Stimulated activated CD4-positive, alpha-beta T cell treated with anti-CD3 and anti-CD28 coated beads, TNF-alpha, amount 100 ng/mL, for 1 hour (primary cell): ENCODE measurements at places on chromosomes 1 and 21.

DNA sequence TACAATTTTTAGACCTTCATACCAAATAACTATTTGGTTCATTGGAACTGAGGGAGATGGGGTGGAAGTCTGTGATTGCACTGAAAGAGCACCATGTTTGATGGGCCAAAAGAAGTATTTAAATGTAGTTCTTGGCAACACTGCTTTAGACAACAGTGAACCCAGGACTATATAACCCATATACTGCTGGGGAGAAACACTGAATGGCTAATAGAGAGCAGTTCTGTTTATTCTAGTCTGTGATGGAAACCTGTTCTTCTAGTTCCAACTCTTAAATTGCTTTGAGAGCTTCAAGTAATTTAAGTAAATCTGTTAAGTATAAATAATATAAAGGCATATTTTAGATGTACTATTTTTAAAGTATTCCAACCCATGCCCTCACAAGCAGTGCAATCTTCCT lies 96.3 kb downstream of the NIBAN1 start:
- DNase-seq, result no peak

- DNase-seq, result no peak
Observed at GRCh38 chr1:212141404-212141803, 105.9 kb downstream of the DTL start.

- no peak for DNase-seq
Observed at GRCh38 chr1:34743775-34744174, 11.1 kb upstream of the GJB5 start.

DNA sequence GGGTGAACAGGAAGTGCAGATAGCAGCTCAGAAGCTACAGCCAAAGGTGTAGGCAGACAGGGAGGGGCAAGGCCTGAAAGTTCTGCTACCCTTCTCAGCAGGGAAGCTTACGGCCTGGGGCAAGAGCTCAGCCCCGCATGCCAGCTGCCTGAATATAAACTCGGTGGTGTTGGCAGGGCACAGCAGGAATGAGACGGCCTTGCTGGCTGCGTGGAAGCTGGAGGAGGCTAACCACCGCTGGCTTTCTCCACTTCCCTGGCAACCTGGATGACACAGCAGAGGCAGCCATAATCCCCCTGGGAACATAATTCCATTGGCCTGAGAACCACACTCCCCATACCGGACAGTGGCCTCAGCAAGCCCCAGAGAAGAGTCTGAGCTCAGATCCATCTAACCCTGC lies 81.9 kb upstream of the PRRC2C start:
- DNase-seq, result no peak

GRCh38 chr1:143611159-143611558 lies 360.6 kb downstream of the FAM72C start:
- no peak for DNase-seq

GRCh38 chr1:182662121-182662890 lies 22.1 kb downstream of the RGS8 start:
- no peak for DNase-seq

DNA sequence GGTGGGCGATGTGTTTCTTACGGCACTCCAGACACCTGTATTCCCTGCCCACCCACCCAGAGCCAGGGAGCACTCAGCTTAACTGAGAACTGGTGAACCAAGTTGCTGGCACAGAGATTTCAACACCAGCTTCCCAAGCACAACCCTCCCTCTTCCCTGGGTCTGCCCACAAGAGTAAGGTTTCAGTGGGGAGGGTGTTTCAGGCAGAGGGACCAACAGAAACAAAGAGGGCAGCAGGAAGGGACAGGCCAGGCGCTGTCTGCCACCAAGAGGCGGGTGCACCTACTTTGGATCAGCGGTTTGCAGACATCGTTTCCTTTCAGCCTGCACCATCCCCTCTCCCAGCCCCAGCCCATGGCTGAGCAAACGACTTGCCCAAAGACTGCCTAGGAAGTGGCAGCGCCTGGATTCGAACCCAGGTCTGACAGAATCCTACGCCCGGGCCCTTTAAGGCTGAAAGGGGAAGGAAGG lies 21.9 kb upstream of the ALDH4A1 start:
- no peak for DNase-seq

- no peak for DNase-seq
Observed at GRCh38 chr1:6630027-6630426, 5.4 kb downstream of the THAP3 start.

DNA sequence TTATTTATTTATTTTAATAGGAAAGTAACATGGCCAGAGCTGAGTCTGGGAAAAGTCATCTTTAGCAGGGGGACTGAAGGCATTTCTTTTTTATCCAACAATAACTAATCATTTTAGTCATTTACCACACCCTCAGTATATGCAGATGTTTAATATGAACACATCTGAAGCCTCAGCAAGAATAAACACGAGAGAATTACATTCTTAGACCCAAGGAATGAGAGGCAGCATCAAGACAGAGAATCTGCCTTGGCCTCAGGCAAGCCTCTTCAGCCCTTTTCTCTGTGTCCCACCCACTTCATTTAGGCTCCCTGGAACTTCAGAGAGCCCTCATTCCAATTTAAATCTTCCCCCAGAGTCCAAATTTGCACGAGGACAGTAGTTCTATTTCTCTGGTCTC lies 17.0 kb upstream of the IGSF3 start:
- DNase-seq, result no peak

DNA sequence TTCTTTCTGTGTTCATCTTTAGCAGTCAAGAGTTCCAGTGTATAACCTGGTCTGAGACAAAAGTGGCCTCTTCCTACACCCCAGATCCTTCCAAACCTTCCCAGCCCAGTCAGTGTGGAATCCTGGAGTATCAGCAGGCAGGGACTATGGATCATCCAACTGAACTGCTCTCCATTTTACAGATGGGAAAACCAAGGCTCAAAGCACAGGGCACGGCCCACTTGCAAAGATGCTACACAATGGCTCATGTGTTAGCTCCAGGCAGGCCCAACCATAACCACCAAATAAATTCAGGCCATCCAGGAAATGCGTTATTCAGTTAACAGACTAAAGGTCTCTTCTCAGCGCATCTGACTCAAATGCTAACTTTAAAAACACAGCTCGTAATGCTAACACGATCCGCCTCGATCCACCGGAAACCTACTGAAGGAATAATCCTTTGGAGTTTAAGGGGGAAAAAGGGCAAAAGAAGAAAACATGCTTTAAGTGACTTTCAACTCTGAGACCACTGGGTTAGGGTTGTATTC lies 7.1 kb downstream of the GLIS1 start:
- DNase-seq, result no peak

DNA sequence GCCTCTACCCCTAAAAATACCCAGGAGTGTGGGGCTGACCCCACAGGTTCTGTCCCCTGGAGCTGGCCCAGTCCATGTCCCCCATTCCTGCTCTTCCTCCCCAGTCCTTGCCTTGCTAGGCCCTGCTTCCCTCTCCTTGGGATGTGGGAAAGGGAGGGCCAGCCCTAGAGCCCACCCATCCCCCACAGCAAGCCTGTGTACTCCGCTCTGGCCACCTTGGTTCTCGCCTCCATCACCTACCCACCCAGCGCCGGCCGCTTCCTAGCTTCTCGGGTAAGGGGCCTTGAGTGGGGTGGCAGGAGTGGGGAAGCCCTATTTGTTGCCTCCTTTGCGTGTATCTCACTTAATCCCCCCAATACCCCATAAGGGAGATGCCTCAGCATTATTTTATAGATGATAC lies 6.7 kb downstream of the CLCNKB start:
- no peak for DNase-seq

DNA sequence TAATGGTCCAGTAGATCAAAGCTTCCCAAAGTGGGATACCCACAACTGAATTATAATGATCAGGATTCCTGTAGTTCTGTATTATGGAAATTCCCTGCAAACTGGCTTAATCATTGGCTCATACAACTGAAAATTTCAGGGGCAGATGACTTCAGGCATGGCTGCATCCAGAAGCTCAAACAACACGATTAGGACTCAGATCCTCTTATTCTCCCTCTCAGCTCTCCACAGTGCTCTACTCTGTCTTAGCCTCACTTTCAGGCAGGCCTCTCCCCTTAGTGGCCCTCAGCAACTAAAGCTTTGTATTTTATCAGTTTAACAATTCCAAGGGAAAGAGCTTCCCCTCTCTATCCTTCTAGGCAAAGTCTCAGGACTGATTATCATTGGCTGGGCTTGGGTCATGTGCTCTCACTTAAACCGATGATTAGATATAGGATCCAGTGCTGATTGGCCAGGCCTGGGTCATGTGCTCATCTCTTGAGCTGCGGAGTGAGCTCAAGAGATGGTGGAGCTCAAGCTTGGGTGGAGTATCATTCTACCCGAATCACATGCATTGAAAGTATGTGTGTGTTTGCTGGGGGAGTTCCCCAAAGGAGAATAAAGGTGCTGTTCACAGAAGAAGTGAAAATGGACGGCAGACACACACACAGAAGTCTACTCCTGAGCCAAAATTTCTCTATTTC lies 57.9 kb upstream of the RUNX3 start:
- DNase-seq, result no peak

GRCh38 chr21:39066829-39067780 lies 116.1 kb downstream of the PSMG1 start:
- DNase-seq, result no peak

DNA sequence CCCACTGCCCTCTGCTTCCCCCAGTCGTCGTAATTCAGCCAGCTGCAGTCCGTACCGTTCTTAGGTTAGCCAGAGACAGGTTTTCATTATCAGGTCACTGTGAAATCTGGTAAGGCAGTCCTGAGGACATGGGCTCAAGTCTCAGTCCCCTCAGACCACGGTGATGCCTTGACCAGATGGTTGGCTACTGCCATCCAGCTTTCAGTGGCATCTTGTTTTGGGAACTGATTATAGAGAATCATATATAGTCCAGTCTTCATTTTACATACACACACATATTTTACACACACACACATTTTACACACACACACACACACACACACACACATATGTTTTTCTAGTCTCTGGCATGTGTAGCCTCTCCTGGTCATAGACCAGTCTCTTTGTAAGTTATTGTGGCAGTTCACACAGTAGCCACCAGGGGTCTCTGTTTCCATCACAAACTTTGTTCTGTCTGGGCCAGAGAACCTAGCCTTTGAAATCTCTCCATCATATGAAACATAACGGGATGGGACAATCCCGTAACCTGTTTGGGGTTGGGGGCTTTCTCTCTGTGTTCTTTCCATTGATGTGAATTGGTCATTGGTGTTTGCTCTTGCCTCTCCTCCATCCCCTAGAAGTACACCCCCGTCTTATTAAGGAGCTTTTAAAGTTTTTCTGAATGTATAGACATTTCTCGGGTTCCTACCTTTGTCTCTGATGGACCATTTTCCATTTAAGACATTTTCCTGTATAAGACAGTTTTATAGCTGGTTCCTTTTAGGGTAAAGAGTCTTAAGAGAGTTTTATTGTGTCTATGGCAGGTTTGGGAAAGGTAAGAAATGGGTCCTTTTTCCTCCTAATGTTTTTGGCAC lies 8.4 kb upstream of the IKBKE start:
- DNase-seq, result peak; percentile 57

DNA sequence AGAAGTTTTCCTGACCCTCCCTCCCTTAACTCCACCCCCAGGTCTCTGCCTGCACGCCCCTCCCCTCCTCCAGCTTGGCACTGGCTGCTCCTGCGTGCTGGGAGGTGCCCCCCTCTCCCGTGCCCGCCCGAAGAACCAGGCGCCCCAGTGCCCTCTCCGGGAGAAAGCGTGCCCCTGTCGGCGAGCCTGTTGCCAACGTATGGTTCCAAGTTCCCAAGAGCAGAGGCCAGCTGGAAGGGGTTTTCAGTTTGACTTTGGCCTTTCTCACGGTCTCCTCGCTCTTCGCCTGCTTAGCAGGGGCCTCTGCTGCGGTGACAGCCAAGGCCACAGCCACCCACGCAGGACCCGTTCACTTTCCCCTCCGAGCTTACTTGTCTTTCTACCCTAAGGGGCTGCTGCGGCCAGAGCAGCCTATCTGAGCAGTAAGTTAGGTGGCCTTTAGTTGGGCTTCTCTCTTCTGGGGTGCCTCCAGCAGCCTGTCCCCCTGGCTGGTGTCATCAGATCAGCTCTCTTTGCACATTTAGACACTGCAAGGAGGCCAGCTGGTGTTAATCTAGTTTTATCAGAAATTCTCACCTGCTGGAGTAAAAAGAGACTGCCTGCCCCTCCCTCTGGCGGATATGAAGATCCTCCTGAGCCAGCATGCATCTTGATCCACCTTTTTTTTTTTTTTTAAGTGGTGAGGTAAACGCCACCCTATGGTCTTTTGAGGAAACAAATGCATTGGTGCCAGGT lies 1.5 kb downstream of the STUM start:
- no peak for DNase-seq

GRCh38 chr1:118963456-118964430 lies 24.4 kb downstream of the TBX15 start:
- no peak for DNase-seq

- DNase-seq, result peak; percentile 57
Observed at GRCh38 chr1:1040004-1040991, 20.4 kb downstream of the AGRN start.

DNA sequence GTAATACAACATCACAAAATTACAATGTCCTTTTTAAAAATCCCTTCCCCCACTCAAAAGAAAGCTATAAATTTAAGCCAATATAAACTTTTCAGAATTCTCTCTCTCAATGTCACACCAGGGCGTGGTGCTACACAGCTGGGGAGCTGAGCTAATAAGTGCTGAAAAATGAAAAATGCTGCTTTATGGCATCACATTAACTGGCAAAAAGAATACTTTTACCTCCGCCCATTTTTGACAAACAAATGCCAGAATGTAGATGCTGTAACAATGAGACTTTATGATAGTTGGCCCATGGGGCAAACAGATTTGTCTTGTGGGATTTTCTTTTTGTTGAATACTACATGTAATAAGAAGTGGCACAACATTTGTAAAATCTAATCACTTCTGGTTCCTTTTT lies 12.7 kb upstream of the LYPLAL1 start:
- no peak for DNase-seq

- DNase-seq, result no peak
Observed at GRCh38 chr1:176829261-176829660, 335.3 kb downstream of the ASTN1 start.

- no peak for DNase-seq
Observed at GRCh38 chr1:116679828-116680628, 12.5 kb upstream of the IGSF3 start.

GRCh38 chr1:28326515-28326914 lies 2.3 kb upstream of the MED18 start:
- DNase-seq, result no peak

DNA sequence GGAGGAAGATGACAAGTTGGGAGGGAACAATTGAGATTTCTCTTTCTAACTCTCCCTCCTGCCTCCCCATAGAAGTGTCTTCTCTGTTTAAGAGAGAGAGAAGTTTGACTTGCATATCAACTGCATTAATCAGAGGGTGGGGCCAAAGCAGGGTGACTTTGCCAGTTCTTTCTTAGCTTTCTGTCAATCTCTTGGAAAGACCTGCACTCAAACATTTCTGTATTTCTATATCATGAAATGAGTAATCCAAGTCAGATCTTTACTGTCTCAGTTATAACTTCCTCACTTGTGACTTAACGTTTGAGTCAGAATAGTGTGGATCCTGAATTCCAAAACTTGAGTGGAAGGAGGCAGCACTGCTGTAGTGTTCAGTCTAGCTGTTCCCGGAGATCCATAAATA lies 180.8 kb upstream of the KCNK2 start:
- DNase-seq, result no peak

- DNase-seq, result no peak
Observed at GRCh38 chr1:175520186-175520585, 223.2 kb downstream of the TNR start.

- no peak for DNase-seq
Observed at GRCh38 chr1:220045356-220046051, 801 bp downstream of the EPRS1 start.
